ENCODE measurements at places on chromosomes 5 and 9. TPM values are rescaled to one million over a fixed set of nuclear protein-coding genes. Genes with fewer than 3 reads are reported as not detected.

The SPATA31E1 gene
- total RNA-seq: not detected

- DNase-seq: no peak
Observed at GRCh38 chr9:131598121-131598520, 52.8 kb downstream of the PRRT1B start.

DNA sequence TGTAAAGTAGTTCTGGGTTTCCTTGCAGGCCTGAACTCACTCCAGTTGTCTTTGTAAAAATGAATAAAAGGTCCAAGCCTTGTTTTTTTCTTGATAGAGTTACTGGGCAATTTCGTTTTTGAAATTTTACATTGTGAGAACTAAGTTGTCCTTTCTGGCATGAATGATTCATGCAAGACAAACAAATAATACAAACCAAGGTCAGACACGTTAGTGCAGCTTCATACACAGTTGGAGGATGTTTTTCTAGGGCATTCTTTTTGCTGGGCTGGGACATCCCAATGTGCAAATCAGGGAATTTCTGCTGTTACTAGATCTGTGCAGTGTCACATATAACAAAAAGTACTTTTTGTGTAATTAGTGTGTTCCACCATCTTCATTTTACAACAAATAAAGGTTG, 96.0 kb downstream of the MEGF10 start:
- DNase-seq: no peak

The PRRX2 gene
- 1.0 TPM for total RNA-seq

- no peak for DNase-seq
Observed at GRCh38 chr5:150038547-150038946, 38.0 kb downstream of the HMGXB3 start.

DNA sequence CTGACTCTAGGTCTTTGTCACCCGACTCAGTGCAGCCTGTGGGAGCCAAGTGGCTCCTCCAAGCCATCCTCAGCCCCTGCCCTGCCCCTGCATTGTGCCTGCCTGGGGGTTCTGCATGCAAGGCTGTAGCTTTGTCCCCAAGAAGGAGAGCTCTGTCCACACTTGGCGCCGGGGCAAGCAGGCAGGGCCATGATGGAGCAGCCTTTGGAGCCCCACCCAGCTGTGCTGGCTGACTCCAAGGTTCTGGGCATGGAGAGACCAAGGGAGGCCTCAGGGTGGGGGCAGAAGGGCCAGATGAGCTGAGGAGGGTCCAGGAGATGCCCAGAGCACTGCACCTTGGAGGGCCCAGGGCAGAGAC, 226.2 kb downstream of the CACNA1B start:
- DNase-seq: no peak

- no peak for DNase-seq
Observed at GRCh38 chr9:116002624-116003023, 151.0 kb upstream of the PAPPA start.

DNA sequence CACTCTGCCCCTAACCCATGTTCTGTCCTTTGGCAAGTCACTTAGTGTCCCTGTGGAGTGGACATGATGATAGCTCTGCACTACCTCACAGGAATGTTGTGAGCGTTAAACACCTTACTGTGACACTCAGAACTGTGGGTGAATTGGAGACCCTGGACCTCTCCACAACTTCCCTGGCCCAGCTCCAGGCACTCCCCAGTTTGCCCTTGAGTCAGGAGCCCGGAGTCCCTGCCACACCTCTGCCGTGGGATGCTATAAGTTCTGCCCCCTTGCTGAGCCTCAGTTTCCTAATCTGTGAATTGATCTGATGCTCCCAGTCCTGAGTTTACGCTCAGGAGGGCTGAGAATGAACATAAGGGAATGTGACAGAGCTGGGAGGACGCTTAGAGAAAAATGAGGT, 34.4 kb downstream of the GSN start:
- no peak for DNase-seq

The BTNL9 gene
- total RNA-seq: 20.2 TPM

The PCDHGA3 gene
- 11.2 TPM for total RNA-seq

DNA sequence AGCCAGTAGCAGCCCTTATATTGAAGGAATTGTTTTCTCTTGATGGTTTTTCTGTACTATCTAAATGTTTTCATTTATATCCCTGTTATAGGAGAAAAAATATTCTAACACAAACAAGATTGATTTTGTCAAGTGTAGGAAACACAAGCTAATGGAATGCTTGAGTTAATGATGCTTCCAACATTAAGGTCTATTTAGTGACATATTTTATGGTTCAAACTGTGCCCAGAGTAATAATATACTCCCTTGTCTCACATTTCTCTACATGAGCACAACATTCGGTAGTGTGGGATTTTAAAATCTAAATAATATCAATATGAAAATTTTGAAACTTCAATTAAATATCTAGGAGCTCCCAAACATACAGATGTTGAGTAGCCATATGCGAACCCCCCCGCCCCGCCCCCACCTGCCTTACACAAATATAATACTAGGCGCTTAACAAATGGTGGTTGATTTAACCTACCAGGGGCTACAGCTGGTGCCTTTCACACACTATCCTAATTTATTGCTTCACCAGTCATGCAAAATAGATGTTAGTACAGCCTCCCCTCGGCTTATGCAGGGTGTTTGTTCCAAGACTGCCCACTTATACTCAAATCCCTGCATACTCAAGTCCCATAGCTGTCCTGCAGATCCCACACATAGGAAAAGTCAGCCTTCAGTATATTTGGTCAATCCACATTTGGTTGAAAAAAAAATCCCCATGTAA, 124.1 kb upstream of the ACO1 start:
- DNase-seq: no peak

- DNase-seq: no peak
Observed at GRCh38 chr5:90084342-90084741, 325.2 kb downstream of the CETN3 start.

The PPP2R2B gene
- not detected for total RNA-seq

DNA sequence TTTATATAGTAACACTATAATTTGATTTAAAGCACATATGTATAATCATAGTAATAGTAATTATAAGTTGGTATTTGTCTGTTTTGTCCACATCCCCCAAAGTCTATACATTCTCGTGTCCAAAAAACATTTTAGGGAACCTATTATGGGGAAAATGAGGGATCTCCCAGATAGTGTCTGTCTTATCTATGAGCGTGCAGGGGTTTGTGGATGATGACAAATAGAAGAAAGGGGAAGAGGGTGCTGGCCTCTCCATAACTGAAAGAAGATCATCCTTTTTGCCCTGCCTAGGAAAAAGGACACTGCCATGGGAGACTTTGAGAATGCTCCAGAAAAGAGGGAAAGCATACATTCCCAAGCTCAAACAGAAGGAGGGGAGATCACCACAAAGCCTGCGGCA, 45.3 kb downstream of the C5orf22 start:
- DNase-seq: no peak

DNA sequence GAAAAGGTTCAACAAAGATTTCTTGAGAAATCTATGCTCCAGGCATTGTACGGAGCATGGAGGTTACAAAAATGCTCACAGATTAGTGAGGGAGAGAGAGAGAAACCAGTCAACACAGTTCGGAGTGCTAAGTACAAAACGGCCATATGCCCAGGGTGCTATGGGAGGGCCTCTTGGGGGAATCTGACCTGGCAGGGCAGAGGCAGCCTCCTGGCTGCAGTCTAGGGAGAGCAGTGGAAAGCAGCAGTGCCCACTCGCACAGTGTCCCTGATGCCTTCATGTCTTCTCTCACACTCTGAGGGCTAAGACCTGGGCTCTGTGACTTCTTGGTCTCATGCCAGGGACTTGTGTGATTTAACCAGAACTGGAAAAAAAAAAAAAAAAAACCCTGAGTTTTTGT, 29.8 kb upstream of the SMC5 start:
- DNase-seq: no peak

- DNase-seq: no peak
Observed at GRCh38 chr9:120898396-120898795, 21.4 kb upstream of the PHF19 start.

The PCA3 gene
- not detected for total RNA-seq

The PCDHB3 gene
- total RNA-seq: 1.3 TPM

DNA sequence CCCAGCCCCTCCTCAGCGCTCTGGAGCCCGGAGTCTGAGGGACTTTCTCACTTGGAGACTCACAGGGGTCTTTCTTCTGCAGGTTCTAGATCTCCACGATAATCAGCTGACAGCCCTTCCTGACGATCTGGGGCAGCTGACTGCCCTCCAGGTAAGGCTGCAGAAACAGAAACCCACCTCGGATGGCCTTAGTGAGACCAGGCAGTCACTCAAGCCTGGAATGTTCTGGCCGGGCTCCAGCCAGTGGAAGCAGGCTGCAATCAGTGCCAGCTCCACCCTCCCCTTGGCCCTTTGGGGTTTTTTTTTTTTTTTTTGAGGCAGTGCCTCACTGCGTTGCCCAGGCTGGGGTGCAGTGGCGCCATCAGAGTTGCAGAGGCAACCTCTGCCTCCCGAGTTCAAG, 7.6 kb downstream of the LRSAM1 start:
- peak; percentile 40 for DNase-seq

The MRPS30 gene
- 49.0 TPM for total RNA-seq

GRCh38 chr9:13264788-13265187, 14.7 kb downstream of the MPDZ start:
- no peak for DNase-seq

GRCh38 chr5:3793162-3793561, 197.5 kb downstream of the IRX1 start:
- no peak for DNase-seq

DNA sequence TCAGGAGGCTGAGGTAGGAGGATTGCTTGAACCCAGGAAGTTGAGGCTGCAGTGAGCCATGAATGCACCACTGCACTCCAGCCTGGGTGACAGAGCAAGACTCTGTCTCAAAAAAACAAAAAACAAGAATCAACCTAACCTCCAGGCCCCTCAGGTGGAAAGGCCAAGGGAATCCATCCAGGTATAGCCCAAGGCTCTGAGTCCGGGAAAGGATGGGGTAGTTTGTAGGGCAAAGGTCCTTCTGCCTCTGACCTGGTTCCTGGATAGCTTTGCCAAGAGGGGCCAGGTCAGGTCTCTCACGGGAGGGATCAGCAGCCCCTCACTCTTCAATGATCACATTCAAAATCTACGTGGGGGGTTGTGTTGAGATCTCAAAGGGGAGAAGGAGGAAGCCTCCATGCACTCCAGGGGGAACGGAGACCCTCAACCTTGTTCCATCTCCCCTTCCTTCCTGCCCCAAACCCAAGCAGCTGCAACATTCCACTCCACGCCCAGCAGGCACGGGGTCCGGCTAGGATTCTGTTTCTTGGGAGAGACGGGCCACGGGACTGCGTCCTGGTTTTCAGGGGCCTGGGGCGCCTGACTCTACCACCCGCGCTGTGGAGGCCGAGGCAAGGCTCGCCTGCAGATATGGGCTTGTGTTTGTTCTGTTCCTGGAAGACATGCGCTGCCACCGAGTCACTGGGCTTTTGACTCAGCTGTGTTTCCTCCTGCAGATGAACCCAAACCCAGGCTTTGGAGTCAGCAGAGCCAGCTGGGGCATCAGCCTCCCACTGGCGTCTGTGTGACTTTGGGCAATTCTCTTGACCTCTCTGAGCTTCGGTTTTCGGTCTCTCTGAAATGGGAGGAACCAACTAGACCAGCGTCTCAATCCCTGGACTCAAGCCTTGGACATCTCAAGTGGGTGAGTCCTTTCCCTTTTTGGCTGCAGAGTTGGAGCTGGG, 35.5 kb downstream of the PLPP7 start:
- no peak for DNase-seq

GRCh38 chr5:141747152-141748141, 65.4 kb upstream of the ARAP3 start:
- peak; percentile 84 for DNase-seq

The NTNG2 gene
- total RNA-seq: 2.0 TPM

- DNase-seq: no peak
Observed at GRCh38 chr5:84292788-84293653, 91.7 kb downstream of the EDIL3 start.

GRCh38 chr9:128249908-128250838, 25.6 kb downstream of the GOLGA2 start:
- DNase-seq: peak; percentile 96

- DNase-seq: no peak
Observed at GRCh38 chr9:77783518-77783917, 135.4 kb upstream of the GNA14 start.

DNA sequence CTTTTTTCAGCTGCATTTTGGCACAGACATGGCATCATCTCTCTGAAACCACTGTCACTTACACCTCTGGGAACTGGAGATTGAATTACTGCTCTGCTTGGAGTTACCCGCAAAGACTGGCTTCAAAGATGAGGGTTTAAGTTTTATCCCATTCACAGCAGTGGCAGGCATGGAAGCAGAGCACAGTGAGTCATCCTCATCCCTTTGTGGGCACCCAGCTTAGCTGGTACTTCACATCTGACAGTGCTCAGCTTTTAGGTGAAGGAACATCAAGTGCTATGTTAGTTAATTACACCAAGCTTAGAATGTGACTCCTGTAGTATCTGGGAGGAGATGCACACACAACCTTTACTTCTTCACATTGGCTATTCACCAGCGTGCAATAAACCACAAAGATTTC, 24.8 kb upstream of the ALDH1A1 start:
- DNase-seq: no peak

The IRX4 gene
- not detected for total RNA-seq

The DMAC1 gene
- 9.6 TPM for total RNA-seq

- no peak for DNase-seq
Observed at GRCh38 chr5:2015124-2015848, 132.6 kb upstream of the IRX4 start.

The STXBP1 gene
- 34.5 TPM for total RNA-seq

DNA sequence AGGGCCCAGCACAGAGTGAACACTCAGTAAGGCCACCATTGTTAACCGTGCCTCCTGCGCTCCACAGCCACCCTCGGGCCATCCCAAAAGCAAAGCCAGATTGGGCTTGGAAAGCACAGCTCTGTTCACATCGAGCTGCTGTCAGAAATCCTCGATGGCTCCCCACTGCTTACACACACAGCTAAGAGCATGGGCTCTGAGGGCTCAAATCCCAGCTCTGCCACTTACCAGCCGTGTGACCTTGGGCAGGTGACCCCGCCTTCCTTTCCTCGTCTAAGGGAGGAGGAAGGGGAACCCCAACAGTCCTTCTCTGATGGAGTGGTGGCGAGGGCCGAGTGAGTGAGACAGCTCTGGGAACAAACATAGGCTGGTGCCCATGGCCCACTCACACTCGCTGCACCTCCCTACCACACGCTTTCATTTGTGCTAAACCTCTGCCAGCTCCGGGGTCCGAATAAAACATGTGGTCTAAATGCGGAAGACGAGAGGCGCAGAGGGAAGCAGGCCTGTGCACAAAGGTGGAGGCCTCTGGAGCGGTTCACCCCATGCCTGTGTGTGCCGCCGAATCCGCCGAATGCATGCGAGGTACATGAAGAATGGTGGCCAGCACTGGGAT, 139.3 kb downstream of the PAX5 start:
- DNase-seq: no peak

The NR6A1 gene
- 3.9 TPM for total RNA-seq

The RASGEF1C gene
- not detected for total RNA-seq

DNA sequence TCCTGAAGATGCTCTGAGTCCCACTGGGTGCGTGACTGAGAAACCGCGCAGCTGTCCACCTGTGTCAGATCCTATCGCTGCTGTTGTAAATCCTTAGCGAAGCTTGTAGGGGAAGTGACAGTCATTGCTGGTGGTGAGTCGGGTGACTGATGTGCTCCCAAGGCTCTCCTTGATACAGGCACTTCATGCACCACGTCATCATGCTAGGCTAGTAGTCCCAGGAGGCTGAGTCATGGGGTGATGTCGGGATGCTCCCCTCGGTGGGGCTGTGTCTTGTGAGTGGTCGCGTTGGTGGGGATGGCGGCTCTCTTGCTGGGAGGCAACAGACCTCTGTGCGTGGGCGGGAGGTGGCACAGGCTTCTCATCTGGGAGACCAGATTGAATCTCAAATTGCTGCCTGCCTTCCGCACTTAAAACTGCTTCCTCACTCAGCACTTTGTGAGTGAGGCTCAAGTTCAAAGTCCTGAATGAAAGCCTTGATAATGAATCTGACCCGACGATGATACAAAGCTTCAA, 84.7 kb downstream of the CSNK1A1 start:
- DNase-seq: no peak
